ENCODE measurements at places on chromosomes 3 and 15.

DNA sequence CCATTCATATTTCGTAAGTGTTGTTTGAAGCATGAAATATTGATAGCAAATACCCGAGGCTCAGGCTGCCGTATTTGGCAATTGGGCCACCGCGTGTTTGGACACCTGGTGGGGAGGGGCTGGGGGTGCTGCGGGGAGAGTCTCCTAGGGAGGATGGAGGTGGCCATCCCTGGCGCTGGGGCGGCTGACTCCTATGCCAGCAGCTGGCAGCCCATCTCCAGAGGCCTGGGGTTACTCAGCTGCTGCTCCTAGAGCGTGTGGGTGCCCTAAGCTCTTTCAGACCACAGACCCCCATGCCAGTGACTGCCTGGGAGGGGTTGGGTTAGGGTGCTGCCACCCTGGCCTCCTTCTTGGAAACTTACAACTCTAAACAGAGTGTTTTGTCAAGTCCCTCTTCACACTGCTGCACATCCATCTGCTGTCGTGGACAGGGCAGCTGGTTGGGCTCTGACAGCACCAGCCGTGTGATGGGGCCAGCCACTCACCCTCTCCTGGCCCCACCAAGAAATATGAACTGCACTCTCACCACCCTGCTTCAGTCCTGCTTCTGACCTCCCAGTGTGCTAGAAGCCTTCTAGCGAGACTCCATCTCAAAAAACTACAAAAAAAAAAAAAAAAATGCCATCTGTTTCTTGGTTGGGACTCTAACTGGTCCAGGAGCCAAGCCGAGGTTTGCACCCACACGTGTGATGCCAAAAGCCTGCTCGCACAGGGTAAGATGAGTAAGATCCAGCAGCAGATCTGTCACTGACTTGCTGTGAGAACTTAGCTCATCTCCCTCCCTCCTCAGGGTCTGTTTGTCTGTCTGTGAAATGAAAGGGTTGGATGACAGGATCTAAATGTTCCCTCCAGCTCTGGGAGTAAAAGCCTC lies 156.2 kb downstream of the MEGF11 start:
- DNase-seq: no peak

DNA sequence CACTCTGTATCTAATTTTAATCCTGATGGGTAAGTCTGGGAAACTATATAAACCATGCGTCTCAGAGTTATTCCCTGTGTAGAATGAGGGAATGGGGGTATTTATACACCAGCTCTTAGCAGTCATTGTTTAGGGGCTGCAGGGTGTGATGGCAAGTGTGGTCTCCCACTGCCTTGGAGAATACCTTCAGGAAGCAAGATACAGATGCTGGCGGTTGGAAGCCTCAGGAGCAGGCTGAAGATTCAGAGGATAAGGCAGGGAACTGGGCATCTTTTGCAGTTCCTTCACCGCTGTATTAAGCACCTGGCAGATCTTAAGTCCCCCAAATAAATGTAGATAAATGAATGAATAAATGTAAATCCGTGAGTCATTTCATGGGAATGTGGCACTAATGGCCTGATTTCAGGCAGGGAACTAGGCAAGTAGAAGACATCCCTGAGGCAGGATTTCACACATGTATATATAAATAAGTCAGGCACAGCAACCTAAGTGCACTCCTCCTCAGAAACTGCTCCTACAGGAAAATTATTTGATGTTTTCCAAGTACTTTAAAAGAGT lies 209.2 kb upstream of the GADL1 start:
- no peak for DNase-seq

GRCh38 chr3:83011481-83011880 lies 1250.0 kb upstream of the GBE1 start:
- DNase-seq: no peak

- DNase-seq: no peak
Measured at GRCh38 chr3:56838448-56838847, 36.7 kb upstream of the ARHGEF3 start.

DNA sequence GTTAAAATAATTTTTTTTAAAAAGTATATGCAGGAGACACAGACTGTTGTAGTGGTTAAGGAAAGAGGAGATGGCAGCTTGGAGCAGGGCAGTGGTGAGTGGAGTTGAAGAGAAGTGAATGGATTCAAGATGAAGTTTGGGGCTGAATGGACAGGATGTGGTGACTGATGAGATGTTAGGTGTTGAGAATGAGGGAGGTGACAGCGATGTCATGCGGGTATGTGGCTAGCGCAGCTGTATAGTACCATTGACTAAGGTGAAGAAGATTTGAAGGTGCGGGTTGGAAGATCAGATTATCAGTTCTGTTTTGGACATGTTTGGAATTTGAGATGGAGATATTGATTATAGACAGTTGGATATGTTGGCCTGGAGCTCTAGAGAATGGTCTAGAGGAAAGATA lies 20.1 kb downstream of the FBXO22 start:
- DNase-seq: no peak

- no peak for DNase-seq
Measured at GRCh38 chr15:63915873-63916771, 82.4 kb upstream of the HERC1 start.

GRCh38 chr3:71599416-71599815 lies 15.9 kb upstream of the FOXP1 start:
- DNase-seq: no peak

DNA sequence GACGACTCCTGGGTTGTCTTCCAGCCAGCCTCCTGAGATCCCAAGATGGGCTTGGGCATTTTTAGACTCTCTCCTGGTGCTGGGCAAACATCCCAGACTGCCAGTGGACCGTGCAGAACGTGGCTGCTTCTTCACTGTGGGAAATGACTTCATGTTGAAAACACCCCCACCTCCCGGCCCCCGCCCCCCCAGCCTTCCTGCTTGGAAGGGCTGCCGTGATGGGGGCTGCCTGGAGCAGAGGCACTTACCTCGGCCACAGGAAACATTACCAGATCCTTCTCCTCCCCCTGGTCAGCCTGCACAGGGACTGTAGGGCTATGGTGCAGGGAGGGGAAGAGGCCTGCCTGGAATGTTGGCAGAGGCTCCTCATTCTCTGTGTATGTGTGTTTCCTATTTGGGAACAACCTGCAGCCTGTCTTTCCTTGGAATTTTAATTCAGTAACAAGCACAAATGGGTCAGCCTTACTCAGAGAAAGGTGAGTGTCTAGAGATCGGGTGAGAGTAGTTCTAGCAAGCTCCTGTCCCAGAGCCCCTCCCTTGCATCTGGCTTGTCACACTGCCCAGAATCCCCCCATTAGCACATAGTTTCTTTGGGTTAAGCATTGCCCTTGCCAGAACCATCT lies 90.8 kb downstream of the ANP32A start:
- no peak for DNase-seq

DNA sequence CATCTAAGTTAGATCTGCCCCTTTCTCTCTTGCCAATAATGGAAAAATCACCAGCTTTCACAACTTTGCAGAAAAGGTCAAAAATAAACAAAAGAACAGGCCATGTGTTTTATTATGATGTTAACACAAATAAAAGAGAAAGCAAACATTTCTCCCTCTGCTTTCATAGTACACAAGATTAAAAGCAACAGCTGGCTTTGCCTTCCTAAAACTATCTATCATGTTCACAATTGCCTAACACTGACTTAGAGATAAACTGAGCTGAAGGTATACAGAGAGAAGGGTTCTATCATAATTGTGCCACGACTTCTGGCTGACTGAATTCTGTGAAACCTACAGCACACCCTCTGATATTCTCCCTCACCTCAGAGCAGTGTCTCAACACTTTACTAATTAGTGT lies 29.4 kb downstream of the AADAC start:
- no peak for DNase-seq

GRCh38 chr3:145133281-145133680 lies 1027.7 kb downstream of the PLOD2 start:
- DNase-seq: no peak

- DNase-seq: no peak
Measured at GRCh38 chr15:45326280-45326679, 52.1 kb downstream of the GATM start.

GRCh38 chr3:141303481-141304223 lies 64.7 kb upstream of the ZBTB38 start:
- no peak for DNase-seq

- DNase-seq: no peak
Measured at GRCh38 chr3:43696441-43696840, 5.7 kb downstream of the ABHD5 start.

DNA sequence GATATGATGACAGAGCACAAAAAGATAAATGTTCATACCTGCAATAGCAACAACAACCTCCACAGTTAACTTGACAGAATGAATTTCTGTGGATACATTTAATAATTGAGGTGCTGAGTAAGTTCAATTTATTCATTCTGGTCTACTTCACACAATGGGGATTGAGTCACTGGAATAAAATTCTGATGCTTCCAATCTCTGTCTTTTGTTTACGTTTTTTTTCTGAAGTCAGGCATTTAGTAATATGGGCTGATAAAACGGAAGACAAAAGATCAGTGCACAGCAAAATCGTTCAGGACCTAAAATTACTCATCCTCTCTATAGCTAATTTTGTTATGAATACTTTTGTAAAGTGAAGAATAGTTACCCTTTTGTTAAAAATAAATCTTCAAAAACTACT lies 565.9 kb upstream of the CCDC54 start:
- DNase-seq: no peak

GRCh38 chr15:22963641-22964040 lies 16.5 kb downstream of the CYFIP1 start:
- no peak for DNase-seq

DNA sequence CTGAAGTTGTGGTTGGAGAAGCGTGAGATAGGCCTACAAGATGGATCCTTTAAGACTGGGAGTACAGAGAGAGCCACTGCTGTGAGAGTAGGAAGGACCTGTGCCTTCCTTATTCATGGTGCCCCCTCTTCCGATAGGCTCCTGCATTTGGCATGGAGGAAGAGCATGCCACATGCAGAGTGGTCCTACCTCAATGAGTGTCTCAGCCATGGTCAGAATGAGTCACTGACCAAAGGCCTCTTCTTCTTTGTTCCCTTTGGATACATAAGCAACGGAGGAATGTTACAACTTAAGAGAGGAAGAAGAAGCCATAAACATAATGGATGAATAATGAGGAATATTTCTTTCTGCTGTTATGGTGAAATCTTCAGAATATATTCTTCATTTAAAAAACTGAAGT lies 681.2 kb upstream of the GRM7 start:
- DNase-seq: no peak

- DNase-seq: no peak
Measured at GRCh38 chr15:54820098-54820497, 376.6 kb downstream of the RSL24D1 start.

DNA sequence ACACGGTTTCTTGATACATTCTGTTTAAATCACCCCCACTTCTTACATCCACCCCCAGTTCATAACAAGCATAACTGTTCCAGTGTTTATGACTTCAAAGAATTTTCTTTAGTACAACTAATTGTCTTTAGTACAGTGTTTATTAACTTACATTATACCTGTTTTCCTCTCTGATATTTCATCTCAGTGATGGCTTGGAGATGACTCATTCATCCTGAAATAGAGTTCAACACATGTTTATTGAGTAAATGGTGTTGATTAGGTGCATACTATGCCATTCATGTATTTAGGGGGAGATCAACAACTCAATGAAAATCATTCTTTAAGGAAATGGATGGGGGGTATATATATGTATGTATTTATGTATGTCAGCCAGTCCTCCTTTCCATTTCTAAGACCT lies 21.7 kb upstream of the UTS2B start:
- no peak for DNase-seq

- DNase-seq: no peak
Measured at GRCh38 chr15:41655716-41656115, 4.5 kb upstream of the MGA start.

All from esophagus squamous epithelium (tissue), 5 donors.